Cerebellar nuclear complex (tissue), 1 donor: ENCODE measurements at places on chromosomes 5 and 9.
A peak's percentile ranks its signal among the peaks of the same experiment; 100 is the strongest.

DNA sequence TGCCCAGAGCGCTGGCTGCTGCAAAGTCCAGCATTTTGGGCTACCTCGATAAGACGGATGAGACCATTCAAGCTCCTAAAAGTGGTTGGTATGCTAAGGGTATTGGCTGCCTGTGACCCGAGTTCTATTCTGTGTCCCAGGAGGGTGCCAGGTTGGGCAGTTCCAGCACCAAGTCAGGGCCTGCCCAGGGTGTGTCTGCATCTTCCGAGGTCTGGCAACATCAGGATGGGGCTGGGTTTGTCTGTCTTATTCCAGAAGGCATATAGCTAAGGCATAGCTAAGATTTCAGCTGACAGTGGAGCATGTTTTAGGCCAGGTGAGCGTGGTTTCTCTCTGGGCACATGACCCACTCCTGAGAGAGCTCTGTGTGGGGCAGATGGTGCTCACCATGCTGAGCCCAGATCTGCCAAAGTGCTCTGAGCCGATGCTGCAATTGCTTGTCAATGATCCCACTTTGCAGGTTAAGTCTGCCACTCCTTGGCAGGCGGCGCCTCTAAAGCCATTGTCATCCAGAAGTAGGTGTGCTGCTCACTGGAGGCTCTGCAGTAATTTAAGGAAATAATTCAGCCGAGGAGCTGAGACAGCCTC is 7.8 kb downstream of the SLC9A3 start:
- peak; percentile 32 for DNase-seq

GRCh38 chr5:76439201-76439600 is 36.1 kb downstream of the IQGAP2 start:
- no peak for DNase-seq

DNA sequence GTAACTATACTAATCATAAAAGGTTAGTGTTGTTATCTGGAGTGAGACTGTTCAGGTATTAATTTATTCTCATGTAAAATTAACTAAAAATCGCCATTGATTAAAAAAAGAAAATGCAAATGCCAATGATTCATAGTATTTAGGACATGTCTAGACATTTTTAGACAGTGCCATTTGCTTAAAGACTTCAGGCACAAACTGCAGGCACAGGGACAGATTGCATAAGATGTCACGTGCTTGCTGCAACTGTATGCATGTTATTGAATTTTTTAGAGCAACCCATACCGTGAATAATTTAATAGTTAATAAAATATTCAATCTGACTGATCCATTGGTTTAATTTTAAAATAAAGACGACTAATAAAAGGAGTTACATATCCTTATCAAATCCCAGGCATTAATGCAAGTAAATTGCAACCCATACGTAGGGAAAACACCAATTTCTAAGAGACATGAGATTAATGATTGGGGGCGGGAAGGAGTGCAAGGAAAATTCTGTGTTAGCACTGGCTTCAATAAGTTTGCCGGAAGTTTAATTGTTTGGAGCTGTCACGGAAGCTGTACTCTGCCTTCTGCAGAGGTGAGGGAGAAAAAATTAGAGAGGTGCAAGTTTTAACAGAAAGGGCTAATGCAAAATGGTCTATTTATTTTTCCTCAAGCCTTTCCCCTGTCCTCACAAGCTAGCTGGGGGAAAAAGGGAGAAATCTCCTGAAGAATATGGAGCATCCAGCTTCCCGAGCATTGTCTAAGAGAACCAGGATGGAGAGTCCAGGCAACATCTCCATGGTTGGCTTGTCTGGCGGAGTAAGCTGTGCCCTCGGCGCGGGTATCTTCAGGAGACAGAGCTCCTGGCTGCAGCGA is 2.9 kb downstream of the EDIL3 start:
- DNase-seq: no peak

DNA sequence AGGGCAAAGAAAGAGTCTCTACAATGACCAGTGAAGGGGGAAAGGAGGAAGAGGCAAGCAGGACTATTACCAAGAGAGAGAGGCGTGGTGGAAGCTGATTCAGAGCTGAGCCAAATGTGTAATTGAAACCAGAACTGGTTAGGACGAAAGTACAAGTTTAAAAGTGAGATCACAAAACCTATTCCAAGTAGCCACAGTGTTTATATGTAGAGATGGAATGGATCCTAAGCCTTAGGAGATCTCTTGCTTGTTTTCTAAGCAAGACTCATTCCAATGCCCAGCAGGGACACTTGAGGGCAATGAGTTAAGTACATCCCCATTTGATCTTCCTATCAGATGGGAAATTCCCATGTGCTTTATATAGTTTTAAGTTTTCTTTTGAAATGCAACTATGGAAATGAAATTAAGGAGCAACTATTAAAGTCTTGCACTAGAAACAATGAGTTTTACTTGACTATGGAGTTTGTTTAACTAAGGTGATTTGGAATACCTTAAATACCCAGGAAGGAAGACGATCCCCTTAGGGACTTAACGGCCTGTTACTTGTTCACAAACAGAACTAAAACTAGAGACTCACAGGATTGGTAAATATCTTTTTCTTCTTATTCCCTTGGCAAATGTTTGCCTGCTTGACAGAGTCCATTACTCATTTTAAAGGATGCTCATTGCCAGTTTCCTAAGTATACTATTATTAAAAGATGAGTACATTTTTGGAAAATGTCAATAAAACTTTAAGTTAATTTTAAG is 51.1 kb upstream of the SNX2 start:
- DNase-seq: no peak

GRCh38 chr5:56110646-56111403 is 116.1 kb upstream of the IL6ST start:
- no peak for DNase-seq
